CD14-positive monocyte (primary cell): ENCODE measurements at places on chromosomes 5 and 9.
A peak's percentile ranks its signal among the peaks of the same experiment; 100 is the strongest.

DNA sequence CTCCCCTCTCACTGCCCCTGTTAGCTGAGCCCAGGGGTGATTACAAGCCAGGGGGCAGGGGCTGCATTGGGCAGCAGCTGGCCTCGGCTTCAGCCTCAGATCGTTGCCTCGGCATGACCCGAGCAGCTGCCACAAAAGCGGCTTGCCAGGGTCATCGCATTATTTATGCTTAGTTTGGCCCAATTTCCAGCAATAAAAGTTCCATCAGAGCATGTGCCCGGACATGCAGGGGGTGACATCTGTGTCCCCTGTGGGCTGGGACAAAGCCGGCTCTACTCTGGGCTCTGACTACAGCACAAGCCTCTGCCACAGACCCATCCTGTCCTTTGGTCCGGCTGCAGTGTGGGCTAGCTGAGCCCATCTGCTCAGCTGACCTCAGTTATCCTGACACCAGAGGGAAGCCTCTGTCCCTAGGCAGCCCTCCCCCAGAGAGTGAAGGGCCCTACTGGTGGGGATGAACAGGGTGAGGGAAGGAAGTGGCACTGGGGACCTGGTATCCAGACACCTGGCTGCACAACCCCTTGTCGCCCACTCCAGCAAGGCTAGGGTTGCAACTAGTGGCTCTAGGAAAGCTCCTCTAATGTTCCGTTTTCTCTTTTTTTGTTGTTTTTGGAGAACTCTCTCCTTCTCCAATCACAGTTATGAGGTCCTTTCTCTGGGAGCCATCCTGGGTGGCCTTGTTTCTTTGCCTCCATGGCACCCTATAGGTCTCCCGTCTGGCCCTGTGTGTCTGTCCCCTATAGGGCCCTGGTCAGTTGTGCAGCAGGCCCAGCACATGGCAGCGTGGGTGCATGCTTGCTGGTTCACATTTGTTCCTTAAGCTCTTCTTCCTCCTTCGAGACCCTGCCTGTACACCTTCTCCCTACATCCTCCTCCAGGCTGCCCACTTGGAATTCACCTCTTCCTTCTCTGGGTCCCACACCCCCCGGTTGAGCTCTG, 13.3 kb upstream of the GADD45G start:
- no peak for DNase-seq
- no peaks in the 10 kb centered on the region for H3K36me3 ChIP-seq
- H3K27me3 ChIP-seq: no peaks in the 10 kb centered on the region
- no peak overlapping the region for H3K27ac ChIP-seq
- H3K4me3 ChIP-seq: no peak overlapping the region

- H3K4me1 ChIP-seq: peaks cover 51% of the 10 kb centered on the region
- H3K36me3 ChIP-seq: peaks cover 33% of the 10 kb centered on the region
- H3K27me3 ChIP-seq: no peaks in the 10 kb centered on the region
Measured at GRCh38 chr9:127546125-127546832, 65.8 kb upstream of the STXBP1 start.

GRCh38 chr5:81884871-81885270, 87.0 kb upstream of the ATG10 start:
- no peaks in the 10 kb centered on the region for H3K27me3 ChIP-seq
- DNase-seq: no peak
- H3K4me1 ChIP-seq: no peaks in the 10 kb centered on the region
- H3K36me3 ChIP-seq: no peaks in the 10 kb centered on the region

DNA sequence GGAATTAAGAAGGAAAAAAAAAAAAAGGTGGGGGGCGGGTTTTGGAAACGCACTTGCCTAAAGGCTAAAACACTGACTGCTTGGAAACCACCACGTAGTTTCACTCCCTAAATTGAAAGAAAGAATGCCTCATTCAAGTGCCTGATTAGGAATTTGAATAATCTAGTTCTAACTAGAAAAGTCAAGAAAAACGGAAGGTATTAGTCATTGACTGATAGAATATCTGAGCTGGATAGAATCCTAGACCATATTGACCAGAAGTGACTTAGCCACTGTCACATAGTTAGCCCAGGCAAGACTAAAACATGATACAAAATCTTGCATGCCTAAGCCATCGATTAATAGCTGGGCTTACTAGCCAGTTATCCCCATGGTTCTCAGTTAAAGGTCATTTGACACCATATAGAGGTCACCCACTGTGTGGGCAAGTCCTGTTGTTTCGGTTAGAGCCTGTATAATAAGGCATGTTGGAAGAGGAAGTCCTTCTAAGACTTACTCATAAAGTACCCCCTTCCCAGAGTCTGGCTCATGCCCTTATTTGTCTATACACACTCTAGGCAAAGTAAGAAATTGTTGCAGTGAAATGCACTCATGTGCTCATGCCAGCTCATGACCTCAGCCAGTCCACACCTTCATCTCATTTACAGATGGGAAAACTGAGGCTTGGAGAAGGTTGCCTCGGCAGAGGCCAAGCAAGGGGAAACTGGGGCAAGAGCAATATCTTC, 40.2 kb downstream of the SH3RF2 start:
- DNase-seq: no peak
- no peaks in the 10 kb centered on the region for H3K27me3 ChIP-seq
- H3K4me3 ChIP-seq: no peak overlapping the region
- no peak overlapping the region for H3K27ac ChIP-seq
- H3K36me3 ChIP-seq: no peaks in the 10 kb centered on the region

DNA sequence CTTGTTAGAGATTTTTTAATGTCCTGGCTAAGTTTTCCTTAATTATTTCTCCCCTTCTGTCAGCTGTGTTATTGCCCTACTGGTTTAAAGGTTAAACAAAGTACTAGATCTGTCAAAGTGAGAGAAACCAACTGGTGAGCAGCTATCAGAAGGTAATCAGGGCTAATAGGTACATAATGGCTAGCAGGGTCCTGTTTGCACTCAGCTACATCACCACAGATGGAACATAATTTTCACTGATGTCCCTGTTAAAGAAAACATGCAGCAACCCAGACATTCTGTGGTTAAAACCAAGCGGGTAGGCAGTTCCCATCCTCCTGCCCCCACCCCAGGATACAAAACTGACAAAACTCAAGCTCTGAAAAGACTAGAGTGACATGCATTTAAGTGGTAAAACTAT, 473.9 kb downstream of the NR2F1-AS1 start:
- H3K4me1 ChIP-seq: no peaks in the 10 kb centered on the region
- no peak overlapping the region for H3K27ac ChIP-seq
- no peak overlapping the region for H3K4me3 ChIP-seq
- no peaks in the 10 kb centered on the region for H3K36me3 ChIP-seq
- DNase-seq: no peak
- no peaks in the 10 kb centered on the region for H3K27me3 ChIP-seq

DNA sequence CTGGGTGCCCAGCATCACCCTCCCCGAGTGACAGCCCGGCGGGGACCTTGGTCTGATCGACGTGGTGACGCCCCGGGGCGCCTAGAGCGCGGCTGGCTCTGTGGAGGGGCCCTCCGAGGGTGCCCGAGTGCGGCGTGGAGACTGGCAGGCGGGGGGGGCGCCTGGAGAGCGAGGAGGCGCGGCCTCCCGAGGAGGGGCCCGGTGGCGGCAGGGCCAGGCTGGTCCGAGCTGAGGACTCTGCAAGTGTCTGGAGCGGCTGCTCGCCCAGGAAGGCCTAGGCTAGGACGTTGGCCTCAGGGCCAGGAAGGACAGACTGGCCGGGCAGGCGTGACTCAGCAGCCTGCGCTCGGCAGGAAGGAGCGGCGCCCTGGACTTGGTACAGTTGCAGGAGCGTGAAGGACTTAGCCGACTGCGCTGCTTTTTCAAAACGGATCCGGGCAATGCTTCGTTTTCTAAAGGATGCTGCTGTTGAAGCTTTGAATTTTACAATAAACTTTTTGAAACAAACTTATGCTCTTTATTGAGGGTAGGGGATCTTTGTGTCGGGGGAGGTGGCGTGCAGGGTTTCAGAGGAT, 1.3 kb downstream of the GADD45G start:
- peak overlapping the region; percentile 65 for H3K27ac ChIP-seq
- peak overlapping the region; percentile 80 for H3K4me3 ChIP-seq
- H3K27me3 ChIP-seq: peaks cover 9% of the 10 kb centered on the region
- peaks cover 46% of the 10 kb centered on the region for H3K4me1 ChIP-seq
- H3K36me3 ChIP-seq: no peaks in the 10 kb centered on the region
- DNase-seq: peak; percentile 76

- H3K4me1 ChIP-seq: peaks cover 23% of the 10 kb centered on the region
- H3K36me3 ChIP-seq: no peaks in the 10 kb centered on the region
- no peak for DNase-seq
- H3K27me3 ChIP-seq: no peaks in the 10 kb centered on the region
- H3K27ac ChIP-seq: peak overlapping the region; percentile 72
Measured at GRCh38 chr9:2230362-2230761, 215.2 kb downstream of the SMARCA2 start.

DNA sequence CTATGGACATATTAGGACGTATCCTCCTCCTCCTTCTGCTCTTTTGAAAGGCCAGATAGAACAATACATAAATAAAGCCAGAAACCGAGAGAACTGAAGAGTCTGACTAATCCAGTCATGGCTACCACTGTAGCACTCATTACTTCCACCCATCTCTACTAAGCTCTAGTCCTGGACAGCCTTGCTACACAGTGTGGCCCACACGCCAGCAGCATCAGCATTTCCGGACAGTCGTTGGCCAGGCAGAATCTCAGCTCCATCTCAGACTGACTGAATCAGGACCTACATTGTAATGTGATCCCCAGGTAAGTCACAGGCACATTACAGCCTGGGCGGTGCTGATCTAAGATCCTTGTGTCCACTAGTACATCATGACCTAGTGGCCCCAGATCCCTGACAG, 182.9 kb downstream of the DRD1 start:
- H3K4me3 ChIP-seq: no peak overlapping the region
- H3K4me1 ChIP-seq: no peaks in the 10 kb centered on the region
- H3K27ac ChIP-seq: no peak overlapping the region
- no peaks in the 10 kb centered on the region for H3K27me3 ChIP-seq

DNA sequence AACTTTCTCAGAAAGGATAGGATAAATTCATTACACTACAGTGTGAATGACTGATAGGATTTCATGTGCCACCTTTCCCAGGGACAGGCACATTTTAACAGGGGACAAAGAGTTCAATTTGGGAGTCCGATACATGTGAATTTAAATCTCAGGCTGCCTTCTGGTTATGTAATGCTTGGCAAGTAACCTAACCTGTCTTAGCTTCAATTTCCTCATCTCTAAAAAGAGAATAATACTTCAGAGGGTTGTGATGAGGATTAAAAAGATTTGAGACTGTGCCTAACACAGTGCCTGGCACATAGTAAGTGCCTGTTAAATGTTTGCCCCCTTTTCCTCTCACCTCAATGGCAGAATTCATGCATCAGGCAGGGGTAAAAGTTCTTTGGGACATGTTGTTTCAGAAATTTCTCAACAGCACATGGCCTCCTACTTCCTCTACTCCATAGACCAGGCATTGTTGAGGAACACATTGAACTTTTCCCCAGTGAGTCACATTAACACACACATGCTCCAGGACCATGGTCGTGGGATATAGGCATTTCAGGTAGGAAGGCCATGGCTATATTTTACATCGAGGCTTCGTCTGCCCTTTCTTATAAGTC, 94.6 kb upstream of the EGFLAM start:
- no peaks in the 10 kb centered on the region for H3K27me3 ChIP-seq
- H3K4me1 ChIP-seq: no peaks in the 10 kb centered on the region
- no peak for DNase-seq

DNA sequence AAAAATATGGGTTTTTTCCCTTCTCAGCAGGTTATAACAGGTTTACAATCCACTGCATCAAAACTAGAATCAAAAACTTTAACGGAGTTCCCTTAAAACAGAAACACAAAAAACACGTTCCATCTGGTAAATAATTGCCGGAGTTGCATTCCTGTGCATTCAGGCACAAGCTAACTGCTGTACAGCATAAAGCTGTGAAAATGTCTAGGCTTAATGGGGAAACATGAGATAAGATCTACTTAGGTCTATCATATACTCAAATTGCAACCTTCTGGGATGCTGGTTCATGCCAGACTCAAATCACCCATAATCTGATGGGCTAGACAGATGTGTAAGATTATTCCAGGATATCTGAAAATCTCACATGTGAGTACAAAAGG, 265.3 kb downstream of the DOCK8 start:
- no peaks in the 10 kb centered on the region for H3K4me1 ChIP-seq
- H3K4me3 ChIP-seq: no peak overlapping the region
- H3K27me3 ChIP-seq: no peaks in the 10 kb centered on the region
- no peak overlapping the region for H3K27ac ChIP-seq
- no peak for DNase-seq

GRCh38 chr5:57841676-57842363, 359.2 kb upstream of the ACTBL2 start:
- H3K27me3 ChIP-seq: no peaks in the 10 kb centered on the region
- H3K27ac ChIP-seq: no peak overlapping the region
- no peak for DNase-seq
- no peak overlapping the region for H3K4me3 ChIP-seq
- H3K4me1 ChIP-seq: no peaks in the 10 kb centered on the region
